ENCODE measurements at places on chromosomes 2 and 18.

- DNase-seq, result no peak
Observed at GRCh38 chr2:30627151-30627550, 180.1 kb downstream of the CAPN13 start.

GRCh38 chr2:172673056-172673683 is 62.5 kb upstream of the RAPGEF4 start:
- DNase-seq, result peak; percentile 29

DNA sequence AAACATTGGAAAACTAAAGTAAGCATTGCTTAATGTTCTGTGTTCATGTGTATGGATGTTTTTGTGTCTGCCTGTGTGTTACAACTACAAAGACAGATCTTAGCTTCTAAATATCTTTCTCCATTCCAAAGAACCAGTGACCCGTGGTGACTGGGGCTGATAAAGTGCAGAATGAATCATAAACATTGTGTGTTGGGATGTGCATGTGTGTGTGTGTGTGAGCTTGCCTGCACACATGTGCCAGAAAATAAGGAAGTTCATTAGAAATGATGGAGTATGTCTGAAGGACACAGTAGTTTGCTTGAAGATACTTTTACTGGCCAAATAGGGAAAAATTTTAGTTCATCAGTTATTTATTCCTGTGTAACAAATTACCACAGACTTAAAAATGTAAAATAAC is 756.6 kb upstream of the CELF4 start:
- no peak for DNase-seq

DNA sequence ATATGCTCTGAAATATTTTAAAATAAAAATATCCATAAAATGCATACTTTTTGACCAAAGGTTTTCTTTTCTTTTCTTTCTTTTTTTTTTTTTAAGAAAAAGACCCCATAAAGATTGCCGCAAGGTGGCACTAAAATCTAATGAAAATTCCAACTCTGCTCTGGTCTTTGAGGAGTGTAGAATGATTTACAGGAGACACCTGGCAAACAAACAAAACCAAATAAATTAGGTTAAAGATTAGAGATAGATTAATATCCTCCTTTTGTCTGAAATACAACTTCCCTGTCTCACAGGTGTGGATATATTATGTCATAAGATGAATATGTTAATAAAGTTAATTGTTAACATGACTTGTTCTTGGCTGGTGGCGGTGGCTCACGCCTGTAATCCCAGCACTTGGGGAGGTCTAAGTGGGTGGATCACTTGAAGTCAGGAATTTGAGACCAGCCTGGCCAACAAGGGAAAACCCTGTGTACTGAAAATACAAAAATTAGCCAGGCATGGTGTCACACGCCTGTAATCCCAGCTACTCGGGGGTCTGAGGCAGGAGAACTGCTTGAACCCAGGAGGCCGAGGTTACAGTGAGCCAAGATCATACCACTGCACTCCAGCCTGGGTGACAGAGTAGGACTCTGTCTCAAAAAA is 3.5 kb upstream of the RHOB start:
- no peak for DNase-seq

- peak; percentile 64 for DNase-seq
Observed at GRCh38 chr2:55616551-55617174, 759 bp downstream of the PPP4R3B start.

GRCh38 chr2:26157580-26157979 is 15.3 kb upstream of the GAREM2 start:
- no peak for DNase-seq

- no peak for DNase-seq
Observed at GRCh38 chr2:70679259-70679658, 88.7 kb downstream of the ADD2 start.

- DNase-seq, result peak; percentile 94
Observed at GRCh38 chr2:28665041-28665704, 86.5 kb upstream of the PPP1CB start.

- no peak for DNase-seq
Observed at GRCh38 chr2:190486037-190486623, 48.4 kb downstream of the NEMP2 start.

- DNase-seq, result no peak
Observed at GRCh38 chr2:60359569-60359968, 193.9 kb downstream of the BCL11A start.

DNA sequence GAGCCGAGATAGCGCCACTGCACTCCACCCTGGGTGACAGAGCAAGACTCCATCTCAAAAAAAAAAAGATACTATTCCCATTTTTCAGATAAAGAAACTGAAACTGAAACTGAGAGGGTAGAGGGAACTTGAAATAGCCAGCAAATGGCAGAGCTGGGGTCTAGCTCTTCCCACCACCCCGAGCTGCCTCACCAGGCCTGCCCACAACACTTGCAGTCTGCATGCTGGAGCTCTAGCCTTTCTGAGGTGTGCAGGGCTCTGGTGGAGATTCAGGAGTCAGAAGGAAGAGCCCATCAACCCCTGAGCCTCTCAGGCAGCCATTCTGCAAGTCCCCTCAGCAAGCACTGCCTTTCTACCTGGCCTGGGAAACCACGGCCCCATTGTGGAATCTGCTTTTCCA is 14.3 kb downstream of the EDAR start:
- no peak for DNase-seq

GRCh38 chr18:27142891-27143290 is 42.2 kb downstream of the CHST9 start:
- no peak for DNase-seq

- no peak for DNase-seq
Observed at GRCh38 chr18:41858761-41859555, 96.1 kb upstream of the PIK3C3 start.

GRCh38 chr18:3060667-3061580 is 48.0 kb upstream of the LPIN2 start:
- DNase-seq, result no peak

DNA sequence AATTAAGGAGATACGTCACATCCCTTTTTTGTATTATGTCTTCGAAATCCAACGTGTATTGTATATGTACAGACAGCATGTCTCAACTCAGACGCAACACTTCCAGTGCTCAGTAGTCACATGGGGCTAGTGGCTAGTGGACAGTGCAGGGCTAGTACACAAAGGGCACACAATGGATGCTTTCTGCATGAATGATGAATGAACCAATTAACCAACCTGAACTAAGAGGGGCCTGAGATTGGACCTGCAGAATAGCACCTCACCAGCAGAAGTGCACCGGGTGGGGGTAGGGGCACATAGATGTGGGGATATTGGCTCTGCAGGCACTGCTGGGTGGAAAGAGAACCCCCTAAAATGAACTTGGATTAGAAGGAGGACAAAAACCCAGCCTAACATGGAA is 20.7 kb downstream of the ST8SIA5 start:
- no peak for DNase-seq

DNA sequence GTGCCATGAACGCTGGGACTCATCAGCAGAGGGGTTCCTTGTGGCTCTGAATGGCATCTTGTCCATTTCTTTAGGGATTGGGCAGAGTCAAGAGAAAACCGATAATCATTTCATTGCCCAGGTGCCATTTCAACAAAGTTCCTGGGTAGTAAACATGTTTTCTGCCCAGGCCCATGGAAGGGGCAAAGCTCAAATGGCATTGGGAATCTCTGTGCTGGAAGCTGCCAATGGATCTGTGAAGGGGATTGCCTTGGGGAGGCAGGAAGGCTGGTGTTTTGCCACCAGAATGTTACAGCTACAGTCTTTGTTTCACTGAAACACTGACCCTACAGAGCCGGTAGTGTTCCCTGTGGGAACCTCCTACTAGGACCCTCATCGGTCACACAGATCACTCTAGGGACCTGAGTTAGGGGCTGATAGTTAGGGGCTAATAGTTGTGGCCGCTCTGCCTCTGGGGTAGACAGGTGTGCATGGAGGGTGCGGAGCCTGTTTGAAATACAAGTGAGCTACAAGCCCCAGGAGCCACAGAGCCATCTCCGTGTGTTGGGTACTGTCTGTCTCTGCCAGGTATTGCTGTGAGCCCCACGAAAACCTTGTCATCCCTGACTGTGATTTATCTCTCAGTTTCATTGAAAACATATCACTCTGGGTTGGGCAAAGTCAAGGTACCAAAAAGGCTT is 224.4 kb upstream of the COPS8 start:
- DNase-seq, result no peak

DNA sequence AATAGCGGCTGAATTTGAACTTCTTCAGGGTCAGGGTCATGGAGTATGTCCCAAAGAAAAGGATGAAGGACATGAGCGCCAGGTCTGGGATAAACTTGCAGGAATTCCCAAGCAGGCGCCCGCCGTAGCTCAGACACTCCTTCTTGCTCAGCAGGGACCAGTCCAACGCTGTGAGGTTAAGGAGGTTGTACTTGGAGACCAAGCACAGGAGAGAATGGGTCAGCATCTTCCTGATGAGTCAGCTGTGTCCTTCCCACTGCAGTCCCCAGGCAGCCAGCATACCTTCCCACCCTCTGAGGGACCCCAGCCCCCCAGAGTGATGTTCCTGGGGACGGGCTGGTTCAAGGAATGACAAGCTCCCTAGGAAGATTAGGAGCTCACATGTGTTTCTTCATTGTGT is 40.9 kb downstream of the MTHFD2 start:
- DNase-seq, result no peak

GRCh38 chr18:40041951-40042350 is 1913.1 kb upstream of the PIK3C3 start:
- no peak for DNase-seq

GRCh38 chr2:20823917-20824316 is 1.0 kb upstream of the LDAH start:
- no peak for DNase-seq

- no peak for DNase-seq
Observed at GRCh38 chr18:31710826-31711225, 26.4 kb upstream of the B4GALT6 start.

DNA sequence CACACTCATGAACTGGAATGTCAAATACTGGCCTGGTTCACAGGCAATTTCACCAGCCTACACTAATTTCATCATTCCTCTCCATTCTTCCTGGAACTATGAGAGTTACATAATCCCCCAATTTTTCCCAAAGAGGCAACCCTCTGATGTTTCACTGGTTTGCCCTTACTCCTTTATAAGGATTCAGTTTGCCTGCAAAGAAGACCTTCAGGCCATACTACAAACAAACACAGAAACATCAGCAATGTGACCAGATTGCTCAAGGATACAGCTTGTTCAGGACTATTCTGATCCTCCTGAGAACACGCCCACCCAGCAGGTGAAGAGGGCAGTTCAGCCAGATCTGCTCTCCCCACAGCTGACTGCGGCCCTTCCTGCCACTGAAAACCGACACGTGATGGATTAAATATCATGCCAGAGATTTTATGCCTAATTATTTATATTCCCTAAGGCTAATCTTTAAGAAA is 215.5 kb downstream of the ETAA1 start:
- no peak for DNase-seq

GRCh38 chr2:199278099-199278498 is 179.6 kb downstream of the SATB2 start:
- DNase-seq, result no peak

GRCh38 chr18:75400366-75400765 is 27.1 kb downstream of the SMIM21 start:
- DNase-seq, result no peak

GRCh38 chr18:57780706-57781347 is 22.3 kb downstream of the ATP8B1 start:
- DNase-seq, result no peak

GRCh38 chr2:13010283-13010682 is 293.5 kb downstream of the TRIB2 start:
- DNase-seq, result no peak

DNA sequence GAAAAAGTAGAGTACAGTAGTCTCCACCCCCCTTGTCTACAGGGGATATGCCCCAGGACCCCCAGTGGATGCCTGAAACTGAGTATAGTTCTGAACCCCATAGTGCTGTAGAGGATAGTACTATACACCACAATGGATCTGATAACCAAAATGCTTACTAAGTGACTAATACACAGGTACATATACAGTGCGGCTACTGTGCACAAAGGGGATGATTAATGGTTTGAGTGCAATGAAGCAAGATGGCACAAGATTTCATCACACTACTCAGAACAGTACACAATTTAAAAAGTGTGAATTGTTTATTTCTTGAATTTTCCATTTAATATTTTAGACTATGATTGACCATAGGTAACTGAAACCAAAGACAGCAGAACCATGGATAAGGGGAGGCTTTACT is 446.9 kb upstream of the NRP2 start:
- no peak for DNase-seq

GRCh38 chr2:37274359-37274965 is 43.0 kb downstream of the NDUFAF7 start:
- no peak for DNase-seq

DNA sequence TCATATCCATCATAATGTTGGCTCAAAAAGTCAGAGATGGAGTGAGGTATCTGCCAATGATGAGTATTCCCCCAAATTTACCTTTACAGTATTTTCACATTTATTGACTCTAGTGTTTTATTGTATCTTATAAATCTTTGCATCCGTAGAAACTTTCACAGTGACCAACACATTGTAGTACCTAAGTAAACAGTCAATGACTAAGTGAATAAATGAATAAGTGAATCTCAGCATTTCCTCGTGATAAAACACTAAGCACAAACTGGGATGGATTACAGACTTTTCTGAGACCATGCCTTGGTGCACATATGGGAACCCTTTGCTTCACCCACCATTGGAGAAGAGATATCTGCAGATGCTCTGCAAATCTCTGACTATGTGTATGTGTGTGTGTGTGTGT is 429.9 kb downstream of the NR4A2 start:
- DNase-seq, result no peak

- DNase-seq, result no peak
Observed at GRCh38 chr2:168029071-168029470, 218.3 kb downstream of the STK39 start.

DNA sequence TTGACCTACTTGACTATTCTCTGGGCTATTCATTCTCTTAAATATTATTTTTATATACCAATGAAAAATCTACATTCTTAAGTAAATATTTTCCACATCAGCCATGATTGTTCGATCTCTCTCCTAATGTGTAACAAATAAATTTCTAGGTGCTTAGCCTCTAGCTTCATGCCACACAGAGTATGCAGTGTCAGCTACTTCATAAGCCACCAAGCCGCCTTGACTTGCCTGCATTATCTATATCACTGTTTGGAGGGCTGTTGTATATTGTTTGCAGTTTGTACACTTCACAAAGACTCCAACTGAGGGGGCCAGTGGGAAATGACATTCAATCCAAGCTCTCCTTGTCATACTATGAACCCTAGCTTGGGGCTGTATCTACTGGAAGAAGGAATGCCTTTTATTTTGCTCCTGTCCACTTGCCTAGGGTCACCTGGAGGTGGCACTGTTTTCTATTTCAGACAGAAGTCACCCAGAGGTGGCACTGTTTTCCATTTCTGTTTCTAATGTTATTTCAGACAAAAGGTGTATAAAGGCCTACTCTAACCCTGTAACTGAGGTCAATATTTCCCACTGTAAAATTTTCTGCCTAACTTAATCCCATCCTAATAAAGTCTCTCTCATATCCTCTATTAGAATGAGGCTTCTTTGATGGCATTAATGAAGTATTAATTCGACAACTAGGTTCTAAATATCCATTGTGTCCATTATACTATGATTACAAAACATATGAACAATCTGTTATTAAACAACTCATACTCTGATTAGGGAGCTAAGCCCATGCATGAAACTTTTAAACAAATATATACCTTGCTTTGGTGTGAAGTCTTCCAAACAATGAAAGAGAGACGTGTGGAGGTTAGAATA is 36.4 kb downstream of the COL5A2 start:
- no peak for DNase-seq

Data from fibroblast of the conjunctiva (primary cell).